ENCODE measurements at places on chromosomes 7 and 10.

GRCh38 chr10:75269605-75270004 is 33.8 kb upstream of the COMTD1 start:
- DNase-seq: no peak

- no peak for DNase-seq
These were observed 456.0 kb downstream of the SORCS1 start for GRCh38 chr10:106708506-106708905.

GRCh38 chr10:23611308-23612029 is 172.6 kb downstream of the OTUD1 start:
- DNase-seq: no peak

GRCh38 chr7:51303142-51303525 is 13.5 kb downstream of the COBL start:
- DNase-seq: no peak

- DNase-seq: no peak
These were observed 51.9 kb upstream of the A1CF start for GRCh38 chr10:50937230-50937907.

- no peak for DNase-seq
These were observed 11.4 kb upstream of the KCP start for GRCh38 chr7:128921866-128922440.

GRCh38 chr7:118052336-118052735 is 131.6 kb upstream of the LSM8 start:
- DNase-seq: no peak

- DNase-seq: no peak
These were observed 175.9 kb downstream of the ZMYND11 start for GRCh38 chr10:310976-311639.

- DNase-seq: no peak
These were observed 342.5 kb downstream of the RPS24 start for GRCh38 chr10:78375854-78376785.

DNA sequence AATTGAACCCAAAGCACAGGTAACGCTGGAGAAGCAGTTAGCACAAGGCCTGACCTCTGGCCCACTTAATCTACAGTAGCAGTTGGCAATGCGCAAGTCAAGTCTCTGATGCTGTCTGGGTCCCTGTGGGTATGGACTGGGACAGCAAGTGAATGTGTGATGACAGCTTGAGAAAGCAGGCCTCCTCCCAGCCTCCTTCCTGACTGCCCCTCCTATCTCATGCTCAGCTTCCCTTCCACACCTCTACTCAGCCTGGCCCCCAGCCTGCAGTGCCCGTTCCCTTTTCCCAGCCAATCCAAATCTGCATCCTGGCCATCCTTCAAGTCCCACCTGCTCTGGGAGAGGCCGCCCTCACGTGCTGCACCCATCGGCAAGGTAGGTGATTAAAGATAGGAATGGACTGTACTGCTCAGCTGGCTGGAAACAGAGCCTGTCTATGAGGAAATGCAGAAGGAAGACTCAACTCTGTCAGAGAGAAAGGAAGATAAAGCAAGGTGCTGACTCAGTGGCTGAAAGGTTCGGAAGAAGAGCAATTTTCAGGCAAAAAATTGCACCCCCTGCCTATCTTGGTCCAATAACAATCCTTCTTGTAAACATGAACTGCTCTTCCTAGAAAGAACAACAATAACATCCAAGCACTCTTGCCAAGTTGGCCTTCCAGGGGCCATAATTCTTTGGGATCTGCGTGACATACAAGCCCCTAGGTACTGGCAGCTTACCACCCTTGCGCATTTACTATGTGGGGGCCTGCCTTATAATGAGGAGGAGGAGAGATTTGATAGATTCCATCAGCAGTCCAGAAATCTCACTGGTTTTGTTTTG is 16.6 kb upstream of the FGFR2 start:
- no peak for DNase-seq

All from GM06990 (cell line).